Spleen (tissue), 13 donors: ENCODE measurements at places on chromosomes 12 and 14.

- DNase-seq: no peak
Measured at GRCh38 chr12:5884285-5884684, 60.8 kb downstream of the ANO2 start.

DNA sequence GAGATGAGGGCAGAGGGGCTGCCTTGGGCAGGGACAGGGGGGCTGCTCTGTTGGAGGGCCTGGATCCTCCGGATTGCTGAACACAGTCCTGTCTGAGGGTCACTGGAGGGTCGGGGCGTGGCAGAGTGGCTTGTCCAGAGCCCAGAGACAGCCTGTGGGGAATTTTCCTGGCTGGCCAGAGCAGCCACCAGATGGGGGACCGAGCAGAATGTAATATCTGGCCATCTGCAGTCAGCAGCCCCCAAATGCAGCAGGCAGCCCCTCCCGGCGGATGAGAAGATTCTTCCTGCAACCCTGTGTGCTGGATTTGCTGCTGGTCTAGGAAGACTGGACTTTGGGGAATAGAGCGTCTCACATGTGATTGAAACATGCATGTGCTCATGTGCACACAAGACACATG is 23.3 kb upstream of the NOS1 start:
- DNase-seq: no peak

GRCh38 chr12:40502322-40502721 is 189.9 kb upstream of the CNTN1 start:
- DNase-seq: no peak

- DNase-seq: no peak
Measured at GRCh38 chr14:101337053-101337452, 224.2 kb upstream of the DIO3 start.

GRCh38 chr14:62206456-62206855 is 444.2 kb downstream of the SNAPC1 start:
- DNase-seq: no peak

DNA sequence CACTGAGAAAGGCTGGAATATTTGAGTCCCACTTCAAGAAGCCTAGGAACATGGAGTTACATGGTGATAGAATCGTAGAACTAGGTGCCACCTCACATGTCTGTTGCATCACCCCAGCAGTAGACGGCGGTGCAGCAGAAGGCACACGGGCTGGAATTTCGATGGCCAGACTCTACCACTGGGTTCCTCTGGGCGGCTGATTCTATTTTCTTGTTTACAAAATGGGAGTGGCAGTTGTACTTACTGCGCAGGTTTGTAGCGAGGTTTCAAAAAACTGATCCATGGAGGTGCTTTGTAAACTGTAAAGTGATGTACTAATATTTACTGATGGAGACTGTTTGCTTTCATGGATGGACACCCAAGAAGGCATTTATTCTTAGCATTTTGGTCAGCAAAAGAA is 45.7 kb downstream of the WDR20 start:
- no peak for DNase-seq

- no peak for DNase-seq
Measured at GRCh38 chr12:92020983-92021665, 124.5 kb downstream of the BTG1 start.

DNA sequence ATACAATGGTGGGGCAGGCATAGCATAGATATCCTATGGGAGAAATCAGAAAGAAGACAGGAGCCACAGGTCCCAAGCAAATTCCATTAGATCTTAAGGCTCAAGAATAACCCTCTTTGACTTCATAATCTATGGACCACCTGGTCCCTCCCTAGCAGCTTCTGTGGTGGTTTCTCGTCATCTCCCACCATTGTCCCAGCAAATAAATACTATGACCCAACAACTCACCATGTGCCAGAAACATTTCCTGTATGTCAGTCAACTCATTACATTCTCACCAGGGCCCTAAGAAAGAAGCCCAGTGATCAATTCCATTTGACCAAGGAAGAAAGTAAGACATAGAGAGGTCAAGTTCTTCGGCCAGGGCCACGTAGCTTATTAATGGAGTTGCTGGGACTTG is 646.2 kb downstream of the VRK1 start:
- DNase-seq: no peak
